Breast epithelium (tissue), 4 donors: ENCODE measurements at places on chromosomes 6 and 20.

- no peak for DNase-seq
Measured at GRCh38 chr20:61882716-61883615, 182.7 kb downstream of the TAF4 start.

- DNase-seq = no peak
Measured at GRCh38 chr6:125792680-125793079, 1.9 kb downstream of the NCOA7 start.

DNA sequence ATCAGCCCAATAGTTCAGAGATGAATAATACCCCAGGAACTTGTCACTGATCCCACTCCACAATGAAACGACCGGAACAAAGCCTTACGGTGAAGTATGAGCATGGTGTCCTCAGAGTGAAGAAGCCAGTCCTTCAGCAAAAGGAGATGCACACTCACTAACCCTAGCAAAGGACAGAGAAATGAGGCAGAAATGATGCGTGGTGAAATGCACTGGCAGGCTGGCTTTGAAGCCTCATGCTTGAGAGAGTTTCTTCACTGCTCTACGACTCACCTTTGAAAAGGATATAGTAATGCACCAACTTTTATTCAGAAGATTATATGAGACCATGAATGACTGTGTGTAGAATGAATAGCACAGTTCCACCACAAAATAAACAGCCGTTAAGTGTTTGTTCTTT lies 74.8 kb downstream of the PHACTR1 start:
- DNase-seq = no peak

- no peak for DNase-seq
Measured at GRCh38 chr6:148548065-148548748, 198.6 kb upstream of the UST start.

- no peak for DNase-seq
Measured at GRCh38 chr20:21339499-21339898, 36.4 kb downstream of the XRN2 start.

- DNase-seq = no peak
Measured at GRCh38 chr6:44057931-44058616, 69.2 kb downstream of the MRPL14 start.

GRCh38 chr6:85436411-85436810 lies 13.5 kb upstream of the NT5E start:
- DNase-seq = no peak

DNA sequence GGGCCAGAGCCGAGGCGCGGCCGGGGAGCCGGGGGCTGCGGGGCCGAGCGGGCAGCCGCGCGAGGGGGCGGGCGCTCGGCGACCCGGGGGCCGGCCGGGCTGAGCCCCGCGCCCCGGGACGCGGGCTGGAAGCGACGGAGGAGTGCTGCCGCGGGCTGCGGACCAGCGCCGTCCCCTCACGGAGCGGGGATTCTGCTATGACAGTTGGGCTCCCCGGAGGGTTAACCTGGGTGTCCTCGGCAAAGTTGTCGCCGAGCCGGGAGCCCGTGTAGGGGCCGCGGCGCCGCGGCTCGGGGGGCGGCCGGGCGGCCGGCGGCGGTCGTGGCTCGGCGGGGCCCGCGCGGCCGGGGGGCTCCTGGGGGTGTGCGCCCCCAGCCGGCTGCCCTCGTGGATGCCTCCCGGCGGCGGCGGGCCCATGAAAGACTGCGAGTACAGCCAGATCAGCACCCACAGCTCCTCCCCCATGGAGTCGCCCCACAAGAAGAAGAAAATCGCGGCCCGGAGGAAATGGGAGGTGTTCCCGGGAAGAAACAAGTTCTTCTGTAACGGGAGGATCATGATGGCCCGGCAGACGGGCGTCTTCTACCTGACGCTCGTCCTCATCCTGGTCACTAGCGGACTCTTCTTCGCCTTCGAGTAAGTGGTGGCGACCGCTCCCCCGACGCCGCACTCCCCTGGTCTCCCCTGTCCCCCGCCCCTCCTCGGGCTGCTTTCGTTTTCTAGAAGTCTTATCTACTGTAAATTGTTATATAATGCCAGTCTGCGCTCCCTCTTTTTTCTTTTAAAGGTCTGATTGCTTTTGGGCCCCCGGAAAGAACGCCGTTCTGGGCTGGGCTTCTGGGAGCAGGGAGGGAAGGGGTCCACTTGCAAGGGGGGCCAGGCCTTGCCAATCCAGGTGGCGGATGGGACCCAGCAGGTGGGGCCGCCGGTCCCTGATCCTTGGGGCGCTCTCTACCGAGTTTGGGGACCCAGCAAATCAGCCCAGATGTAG lies 936 bp downstream of the ZDHHC14 start:
- DNase-seq = peak; percentile 34

DNA sequence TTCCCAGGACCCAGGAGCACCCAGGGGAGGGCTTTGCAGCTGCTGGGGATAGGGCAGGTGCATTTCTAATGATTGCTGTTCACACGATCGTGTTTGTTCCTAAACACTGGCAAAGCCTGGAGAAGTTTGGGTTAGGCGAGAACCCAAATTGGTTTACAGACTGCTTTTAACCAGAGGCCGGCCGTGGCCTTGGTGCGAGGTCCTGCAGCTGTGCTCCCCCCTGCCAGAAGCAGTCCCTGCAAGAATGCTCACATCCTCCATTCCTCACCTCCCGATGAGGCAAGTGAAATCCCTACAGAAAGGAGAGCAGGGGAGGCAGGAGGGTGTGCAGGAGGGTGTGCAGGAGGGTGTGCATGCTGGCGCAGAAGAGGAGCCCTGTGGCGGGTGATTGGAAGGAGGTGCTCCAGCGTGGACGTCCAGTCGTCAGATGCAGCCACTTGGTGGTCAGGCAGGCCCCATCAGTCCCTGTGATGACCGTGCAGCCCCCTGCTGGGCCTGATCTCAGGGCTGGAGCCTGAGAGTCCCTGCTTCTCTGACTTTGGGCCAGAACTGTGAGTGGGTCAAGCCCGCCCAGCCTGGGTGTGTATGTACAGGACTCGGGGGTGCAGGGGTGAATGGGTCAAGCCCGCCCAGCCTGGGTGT lies 55.7 kb upstream of the FRMD1 start:
- no peak for DNase-seq

- no peak for DNase-seq
Measured at GRCh38 chr6:30465595-30466306, 23.6 kb upstream of the HLA-E start.

DNA sequence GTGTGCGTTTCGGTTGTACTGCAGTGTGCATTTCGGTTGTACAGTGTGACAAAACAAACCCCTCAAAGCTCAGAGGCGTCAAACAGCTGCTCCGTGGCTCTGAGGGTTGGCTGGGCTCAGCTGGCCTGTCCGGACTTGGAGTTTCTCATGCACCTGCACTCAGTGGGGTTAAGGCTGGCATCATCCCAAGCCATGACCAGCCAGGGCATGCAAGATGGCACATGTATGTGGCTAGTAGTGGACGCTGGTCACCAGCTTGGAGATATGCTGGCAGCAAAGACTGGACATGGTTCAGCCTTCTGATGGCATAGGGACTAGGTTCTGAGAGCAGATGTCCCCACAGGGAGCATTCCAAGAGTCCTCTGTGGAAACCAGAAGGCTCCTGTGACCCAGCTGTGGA lies 187.2 kb downstream of the CDH4 start:
- DNase-seq = no peak

DNA sequence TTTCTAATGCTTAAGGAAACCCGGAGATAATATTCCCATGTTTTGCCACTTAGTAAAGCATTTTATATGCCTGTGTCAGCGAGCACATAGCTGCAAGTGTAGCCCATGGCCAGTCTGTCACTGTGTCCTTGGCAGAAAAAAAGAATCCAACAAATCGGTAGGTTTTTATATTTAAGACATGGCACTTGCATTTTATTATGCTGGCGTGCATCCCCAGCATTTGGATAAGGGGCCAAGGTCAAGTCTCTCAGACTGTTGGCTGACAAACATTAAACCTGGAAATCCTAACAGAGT lies 1.2 kb upstream of the ZNF184 start:
- DNase-seq = no peak

GRCh38 chr6:46933751-46934150 lies 12.0 kb upstream of the ADGRF5 start:
- no peak for DNase-seq
